ENCODE measurements at places on chromosomes 4 and X.

GRCh38 chrX:11363069-11363594 is 69.9 kb downstream of the AMELX start:
- DNase-seq, result no peak

GRCh38 chrX:119105826-119106225 is 21.8 kb downstream of the KIAA1210 start:
- no peak for DNase-seq

GRCh38 chr4:153566631-153567150 is 100.5 kb downstream of the TMEM131L start:
- DNase-seq, result no peak

DNA sequence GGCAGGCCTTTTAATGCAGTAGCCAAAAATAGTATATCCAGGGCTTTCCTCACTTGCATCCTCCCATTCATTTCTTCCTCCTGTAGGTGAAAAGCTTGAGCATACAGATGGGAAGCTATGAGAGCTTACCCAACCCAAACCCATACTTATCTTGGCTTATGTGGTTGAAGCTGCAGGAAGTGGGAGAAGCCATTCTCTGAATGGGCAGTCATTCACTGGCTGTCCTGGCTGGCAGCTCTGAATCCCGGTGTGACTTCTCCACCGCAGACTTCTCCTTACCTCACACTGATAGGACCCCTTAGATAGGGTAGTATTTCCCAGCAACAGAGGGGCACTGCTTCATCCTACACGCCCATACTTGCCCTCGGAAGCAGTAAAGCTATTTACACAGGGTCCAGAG is 125.4 kb downstream of the AMMECR1 start:
- DNase-seq, result no peak

DNA sequence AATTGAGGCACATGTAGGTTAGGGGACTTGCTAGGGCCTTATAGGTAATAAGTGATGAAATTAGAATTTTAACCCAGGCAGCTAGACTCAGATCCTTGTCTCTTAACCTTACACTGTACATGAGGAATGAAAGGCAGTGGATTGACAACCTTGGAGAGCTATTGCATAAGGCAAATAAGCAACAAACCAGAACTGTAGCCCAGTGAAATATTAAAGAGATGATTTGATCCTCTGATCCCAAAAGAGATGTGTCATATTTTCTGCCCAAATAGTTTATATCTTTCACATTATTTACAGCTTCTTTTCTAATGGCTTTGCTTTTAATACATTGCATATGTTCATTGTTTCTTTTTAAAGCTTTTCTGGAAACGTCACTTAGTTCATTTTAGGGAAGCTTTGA is 252.6 kb downstream of the ANK2 start:
- no peak for DNase-seq

GRCh38 chrX:24495700-24496099 is 30.6 kb downstream of the PDK3 start:
- no peak for DNase-seq

- no peak for DNase-seq
Observed at GRCh38 chr4:46389301-46389775, 590 bp downstream of the GABRA2 start.

DNA sequence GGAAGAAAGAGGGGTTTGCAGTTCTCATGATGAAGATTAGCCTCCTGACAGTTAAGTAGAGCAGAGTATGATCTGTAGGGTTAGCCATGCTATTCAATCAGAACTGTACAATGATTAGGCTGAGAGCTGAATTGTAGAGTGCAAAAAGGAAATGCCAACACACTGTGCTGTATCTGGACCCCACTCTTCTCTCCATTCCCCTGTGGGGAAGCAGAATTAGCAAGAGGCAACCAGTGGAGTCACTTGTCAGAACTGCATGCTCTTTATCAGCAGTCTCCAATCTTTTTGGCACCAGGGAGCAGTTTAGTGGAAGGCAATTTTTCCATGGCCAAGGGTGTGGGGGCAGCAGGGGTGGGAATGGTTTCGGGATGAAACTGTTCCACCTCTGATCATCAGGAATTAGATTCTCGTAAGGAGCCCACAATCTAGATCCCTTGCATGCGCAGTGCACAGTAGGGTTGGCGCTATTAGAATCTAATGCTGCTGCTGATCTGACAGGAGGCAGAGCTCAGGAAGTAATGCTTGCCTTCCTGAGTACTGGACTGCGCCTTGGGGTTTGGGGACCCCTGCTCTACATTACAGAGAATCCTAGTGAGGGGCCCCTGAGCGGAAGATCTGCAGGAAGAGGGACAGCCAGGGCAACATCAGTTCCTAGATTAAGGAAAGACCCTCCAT is 19.4 kb downstream of the TBC1D9 start:
- no peak for DNase-seq

- DNase-seq, result no peak
Observed at GRCh38 chrX:16312761-16313623, 145.7 kb downstream of the MAGEB17 start.

DNA sequence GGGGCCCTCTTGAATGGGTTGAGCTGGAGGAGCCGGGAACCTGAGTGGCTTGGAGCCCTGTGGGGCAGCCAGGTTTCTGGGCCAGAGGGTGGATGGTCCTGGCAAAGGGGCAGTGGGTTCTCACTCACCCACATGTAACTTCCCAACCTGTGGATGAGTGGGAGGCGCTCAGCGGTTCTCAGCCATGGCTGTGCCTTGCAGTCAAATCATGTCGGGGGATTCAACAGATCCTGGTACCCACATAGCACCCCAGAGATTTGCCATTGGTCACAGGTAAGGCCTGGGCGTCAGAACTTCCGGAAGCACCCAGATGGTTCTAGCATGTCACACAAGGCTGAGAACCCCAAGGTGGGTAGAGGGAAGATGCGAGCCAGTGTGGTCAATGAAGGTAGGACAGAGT is 21.9 kb upstream of the CLCN4 start:
- no peak for DNase-seq

GRCh38 chr4:99438405-99438780 is 3.3 kb upstream of the ADH7 start:
- no peak for DNase-seq

- no peak for DNase-seq
Observed at GRCh38 chrX:153569475-153569874, 29.5 kb downstream of the CCNQ start.

Measured in caudate nucleus (tissue), 63 donors.